ENCODE measurements at places on chromosomes 16 and 17.

DNA sequence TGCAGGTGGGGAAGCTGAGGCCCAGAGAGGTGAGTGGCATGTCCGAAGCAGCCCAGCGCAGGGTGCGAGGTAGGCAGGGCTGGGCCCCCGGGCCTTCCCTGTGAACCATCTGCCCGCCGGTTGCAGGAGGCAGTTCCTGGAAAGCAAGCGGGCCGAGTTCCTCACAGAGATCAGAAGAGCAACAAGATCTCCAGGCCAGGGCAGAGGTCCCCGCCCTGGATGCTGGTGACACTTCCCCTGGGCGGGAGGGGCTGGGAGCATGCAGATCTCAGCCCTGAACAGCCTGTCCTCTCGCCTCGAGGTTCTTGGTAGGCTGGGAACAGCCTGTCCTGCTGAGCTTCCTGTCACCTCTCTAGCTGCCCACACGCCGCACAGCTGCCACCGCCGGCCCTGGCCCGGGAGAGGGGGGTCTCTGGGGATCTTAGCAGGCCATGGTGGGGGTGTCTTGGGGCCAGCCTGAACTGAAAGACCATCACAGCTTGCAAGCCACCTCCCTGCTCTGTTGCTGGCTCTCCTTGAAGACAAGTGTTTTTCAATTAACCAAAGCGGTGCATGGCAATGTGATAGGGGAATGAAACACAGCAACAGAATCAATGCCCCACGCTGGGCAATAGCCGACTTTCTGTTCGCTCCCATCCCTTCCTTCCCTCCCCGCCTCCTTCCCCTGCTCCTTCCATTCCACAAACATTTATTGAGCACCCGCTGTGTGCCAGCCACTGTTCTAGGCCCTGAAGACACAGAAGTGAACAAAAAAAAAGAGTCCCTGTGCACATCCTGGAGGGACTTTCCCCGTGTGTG is 31.7 kb downstream of the SOCS1 start:
- peak; percentile 41 for DNase-seq

DNA sequence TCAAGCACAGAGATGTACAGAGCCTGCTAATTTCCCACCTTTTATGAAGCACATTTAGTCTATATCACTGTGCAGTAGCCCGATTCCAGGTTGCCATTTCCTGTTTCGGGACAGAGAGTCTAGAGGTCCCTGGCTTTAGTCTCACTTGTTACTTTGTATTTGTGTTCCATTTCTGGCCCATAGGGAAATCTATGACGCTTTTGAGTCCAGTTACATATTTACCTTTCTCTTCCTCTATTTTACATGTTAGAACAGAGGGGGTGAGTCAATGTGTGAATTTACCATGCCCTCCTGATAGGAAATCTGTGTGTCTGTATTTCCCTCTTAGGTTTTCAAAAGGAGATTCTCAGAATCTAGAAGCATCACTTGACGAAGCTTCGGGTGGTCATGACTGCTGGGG is 227.1 kb upstream of the ZFHX3 start:
- no peak for DNase-seq

DNA sequence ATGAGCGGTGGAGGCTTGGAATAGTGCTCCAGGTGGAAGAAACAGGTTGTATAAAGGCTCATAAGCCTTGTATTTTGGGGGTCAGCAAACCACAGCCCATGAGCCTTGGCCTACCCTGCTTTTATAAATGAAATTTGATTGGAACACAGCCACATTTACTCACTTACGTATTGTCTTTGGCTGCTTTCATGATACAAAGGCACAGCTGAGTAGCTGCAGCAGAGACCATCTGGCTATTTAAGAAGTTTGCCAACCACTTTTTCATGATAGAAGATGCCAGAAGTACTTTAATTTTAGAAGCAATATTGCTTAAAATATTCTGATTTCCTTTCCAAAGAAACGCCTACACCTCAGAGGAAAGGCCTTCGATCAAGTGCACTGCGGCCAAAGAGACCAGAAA is 73.8 kb downstream of the C17orf58 start:
- no peak for DNase-seq

- DNase-seq = no peak
Measured at GRCh38 chr17:69908626-69909368, 166.2 kb upstream of the KCNJ16 start.

- no peak for DNase-seq
Measured at GRCh38 chr17:82752371-82753200, 721 bp downstream of the TBCD start.

DNA sequence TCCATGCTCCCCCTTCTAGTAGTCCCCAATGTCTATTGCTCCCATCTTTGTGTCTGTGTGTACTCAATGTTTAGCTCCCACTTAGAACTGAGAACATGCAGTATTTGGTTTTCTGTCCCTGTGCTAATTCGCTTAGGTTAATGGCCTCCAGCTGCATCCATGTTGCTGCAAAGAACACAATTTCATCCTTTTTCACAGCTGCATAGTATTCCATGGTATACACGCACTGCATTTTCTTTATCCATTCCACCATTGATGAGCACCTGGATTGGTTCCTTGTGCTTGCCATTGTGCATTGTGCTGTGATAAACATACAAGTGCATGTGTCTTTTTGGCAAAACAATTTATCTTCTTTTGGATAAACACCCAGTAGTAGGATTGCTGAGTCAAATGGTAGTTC is 77.0 kb upstream of the HSBP1 start:
- no peak for DNase-seq

- peak; percentile 77 for DNase-seq
Measured at GRCh38 chr16:51154271-51155171, 3.5 kb upstream of the SALL1 start.

GRCh38 chr17:44928950-44929720 is 13.8 kb upstream of the GFAP start:
- no peak for DNase-seq

- DNase-seq = no peak
Measured at GRCh38 chr16:80725566-80726162, 78.7 kb downstream of the CDYL2 start.

- no peak for DNase-seq
Measured at GRCh38 chr17:30232015-30232823, 3.3 kb downstream of the SLC6A4 start.

GRCh38 chr17:63519116-63519881 is 3.9 kb upstream of the KCNH6 start:
- no peak for DNase-seq

DNA sequence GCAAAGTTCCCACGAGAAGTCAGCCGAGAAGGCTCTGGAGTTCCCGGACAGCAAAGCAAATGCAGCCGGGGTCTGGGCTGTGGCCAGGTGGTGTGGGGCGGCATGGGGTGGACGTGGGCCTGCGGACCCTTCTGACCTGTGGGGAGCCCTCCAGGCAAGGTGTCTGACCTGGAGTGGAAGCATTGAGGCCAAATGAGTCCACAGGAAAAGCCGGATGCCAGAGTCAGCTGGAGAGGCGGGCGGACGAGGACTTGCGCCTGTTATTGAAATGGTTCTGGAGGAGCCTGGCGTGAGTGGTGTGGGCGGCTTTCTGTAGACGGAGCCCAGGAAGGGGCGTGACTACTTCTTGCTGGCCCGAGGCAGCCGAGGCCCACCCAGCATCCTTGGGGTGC is 50.5 kb upstream of the ZNF750 start:
- no peak for DNase-seq

GRCh38 chr17:7911116-7911515 is 5.0 kb downstream of the RNF227 start:
- DNase-seq = no peak

DNA sequence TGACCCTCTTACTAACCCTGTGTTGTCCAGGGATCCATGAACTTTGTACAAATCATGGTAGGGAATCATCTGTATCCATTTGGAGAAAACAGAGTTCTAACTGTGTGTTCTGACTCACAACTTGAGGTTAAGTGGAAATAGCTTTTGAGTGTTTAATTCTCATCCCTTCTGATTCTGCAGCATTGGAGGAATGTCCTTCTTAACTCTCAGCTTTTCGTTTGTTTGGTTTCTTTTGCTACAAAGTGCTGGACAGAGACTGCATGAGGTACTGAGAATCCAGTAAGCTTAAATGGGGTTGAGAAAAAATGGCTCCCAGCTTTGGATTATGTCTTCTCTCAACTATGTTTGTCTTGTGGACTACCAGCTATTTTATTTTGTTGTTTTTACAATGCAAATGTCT is 352.1 kb upstream of the KIF2B start:
- DNase-seq = no peak

- DNase-seq = no peak
Measured at GRCh38 chr17:61124562-61124961, 275.1 kb upstream of the TBX2 start.

DNA sequence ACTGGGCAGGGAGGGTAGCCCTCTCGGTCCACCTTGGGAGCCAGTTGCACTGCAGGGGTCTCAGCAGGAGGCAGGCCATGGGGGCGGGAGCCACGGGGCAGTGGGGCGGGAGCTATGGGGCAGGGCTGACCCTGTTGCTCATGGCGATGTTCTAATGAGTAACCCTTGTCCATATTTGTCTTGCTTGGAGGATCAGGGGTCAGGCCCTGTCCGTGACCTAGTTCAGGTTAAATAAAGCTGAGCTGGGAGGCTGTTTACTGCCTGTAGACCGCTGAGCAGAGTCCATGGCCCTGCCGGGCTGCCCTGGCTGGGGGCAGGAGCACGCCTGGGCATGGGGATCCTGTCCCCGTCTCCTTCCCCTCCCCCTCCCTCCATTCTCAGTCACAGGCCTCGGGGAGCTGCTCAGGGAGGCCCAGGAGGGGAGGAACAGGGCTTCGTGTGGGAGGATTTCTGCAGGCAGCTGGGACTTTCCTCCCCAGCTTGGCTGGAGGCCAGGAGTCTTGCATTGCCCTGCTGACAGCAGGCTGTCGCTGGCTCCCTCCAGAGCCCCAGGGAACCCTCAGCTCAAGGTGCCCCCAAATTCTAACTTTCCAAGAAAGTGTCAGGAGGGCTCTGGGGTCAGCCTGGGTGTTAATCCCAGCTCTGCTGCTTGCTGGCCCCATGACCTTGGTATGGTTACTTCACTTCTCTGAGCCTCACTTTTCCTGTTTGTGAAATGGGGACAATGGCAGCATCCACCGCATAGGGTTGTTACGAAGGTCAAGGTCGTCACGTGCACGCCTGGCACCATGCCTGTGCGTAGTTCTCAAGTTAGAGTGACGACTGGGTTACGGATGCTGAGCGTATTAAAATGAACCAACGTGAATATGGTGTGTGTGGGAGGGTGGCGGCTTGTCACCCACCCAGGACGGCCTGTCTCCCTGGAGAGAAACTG is 6.1 kb upstream of the SERPINF2 start:
- DNase-seq = peak; percentile 89
